Stimulated activated CD8-positive, alpha-beta memory T cell treated with anti-CD3 and anti-CD28 coated beads, Interleukin-15, amount 100 ng/mL, for 24 hours (primary cell): ENCODE measurements at places on chromosomes 5 and 9.

GRCh38 chr9:77968506-77968905 is 63.1 kb downstream of the GNAQ start:
- no peak for DNase-seq

GRCh38 chr5:91024727-91025126 is 358.4 kb downstream of the ARRDC3 start:
- no peak for DNase-seq

- no peak for DNase-seq
These were observed 13.6 kb upstream of the IL17B start for GRCh38 chr5:149392718-149393117.

- DNase-seq = no peak
These were observed 15.9 kb upstream of the RUFY1 start for GRCh38 chr5:179534431-179534830.

- DNase-seq = no peak
These were observed 371.4 kb downstream of the PSAT1 start for GRCh38 chr9:78668148-78668832.

- DNase-seq = no peak
These were observed 517.7 kb downstream of the DIRAS2 start for GRCh38 chr9:90124961-90125360.
